ENCODE measurements at places on chromosomes 13 and 19.

DNA sequence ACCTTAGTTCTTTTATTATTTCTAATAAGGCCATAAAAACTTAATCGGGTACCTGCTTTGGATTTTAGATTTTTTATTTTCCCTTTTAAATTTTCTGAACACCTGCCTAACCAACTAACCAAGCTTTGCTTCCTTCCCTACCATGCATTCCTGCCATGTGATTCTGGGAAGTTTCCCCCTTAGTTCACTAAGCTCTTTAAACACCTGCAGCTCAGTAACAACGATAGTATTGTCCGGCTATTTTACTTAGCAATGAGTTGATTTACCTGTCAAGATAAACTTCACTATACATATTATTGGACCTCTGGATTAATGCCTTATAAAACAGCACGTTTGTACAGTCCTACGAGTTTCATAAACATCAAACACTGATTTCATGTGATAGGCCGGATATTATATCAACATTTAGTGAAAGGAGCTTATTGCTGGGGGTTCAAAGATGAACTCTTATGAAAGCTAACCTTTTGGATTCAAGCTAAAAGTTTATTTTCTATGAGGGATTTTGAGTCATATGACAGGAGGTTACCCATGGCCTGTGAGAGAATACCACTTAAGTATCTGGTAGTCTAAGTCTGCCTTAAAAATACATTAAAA lies 81.0 kb upstream of the STARD13 start:
- DNase-seq = no peak

DNA sequence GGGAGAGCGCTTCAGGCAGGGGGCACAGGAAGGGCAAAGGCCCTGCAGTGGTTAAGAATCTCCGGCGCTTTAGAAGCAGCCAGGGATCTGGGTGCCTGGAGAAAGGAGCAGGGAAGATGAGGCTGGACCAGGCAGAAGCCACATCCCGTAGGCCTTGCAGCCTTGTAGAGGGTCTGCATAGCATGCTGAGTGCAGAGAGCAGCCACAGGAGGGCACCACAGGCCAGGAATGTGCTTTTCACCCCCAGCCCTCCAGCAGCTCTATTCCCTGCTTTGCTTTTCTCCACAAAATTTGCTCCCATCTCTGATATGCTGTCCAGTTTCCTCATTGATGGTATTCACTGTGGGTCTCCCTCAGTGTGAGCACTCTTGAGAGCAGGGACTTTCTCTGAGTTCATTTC lies 5.7 kb downstream of the WDR62 start:
- no peak for DNase-seq

- DNase-seq = no peak
These were observed 37.7 kb downstream of the GSX1 start for GRCh38 chr13:27830010-27830409.

- DNase-seq = no peak
These were observed 489.2 kb upstream of the ARGLU1 start for GRCh38 chr13:107057028-107057631.

DNA sequence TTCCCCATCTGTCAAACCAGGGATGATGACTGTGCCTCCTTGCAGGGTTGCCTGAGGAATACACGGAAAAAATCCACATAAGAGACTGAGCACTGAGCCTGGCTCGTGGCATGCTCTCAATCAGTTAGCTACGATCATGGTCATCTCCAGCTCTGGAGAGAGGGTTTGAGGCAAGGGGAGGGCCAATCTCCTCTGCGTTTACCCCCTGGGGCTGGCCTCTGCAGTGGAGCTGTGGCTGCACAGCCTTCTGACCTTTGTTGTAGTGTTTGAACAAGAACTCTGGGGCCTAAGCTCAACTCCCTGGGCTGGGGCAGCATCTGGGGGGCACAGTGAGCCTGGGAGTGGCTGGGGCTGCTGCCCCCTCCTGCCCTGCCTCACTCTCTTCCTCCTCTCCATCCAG lies 5.9 kb downstream of the LRRC4B start:
- no peak for DNase-seq

- DNase-seq = no peak
These were observed 11.8 kb downstream of the IFNL1 start for GRCh38 chr19:39307822-39308530.
